ENCODE measurements at places on chromosomes 5 and 9.

GRCh38 chr9:98726735-98727134 is 18.0 kb upstream of the GABBR2 start:
- no peak for DNase-seq

DNA sequence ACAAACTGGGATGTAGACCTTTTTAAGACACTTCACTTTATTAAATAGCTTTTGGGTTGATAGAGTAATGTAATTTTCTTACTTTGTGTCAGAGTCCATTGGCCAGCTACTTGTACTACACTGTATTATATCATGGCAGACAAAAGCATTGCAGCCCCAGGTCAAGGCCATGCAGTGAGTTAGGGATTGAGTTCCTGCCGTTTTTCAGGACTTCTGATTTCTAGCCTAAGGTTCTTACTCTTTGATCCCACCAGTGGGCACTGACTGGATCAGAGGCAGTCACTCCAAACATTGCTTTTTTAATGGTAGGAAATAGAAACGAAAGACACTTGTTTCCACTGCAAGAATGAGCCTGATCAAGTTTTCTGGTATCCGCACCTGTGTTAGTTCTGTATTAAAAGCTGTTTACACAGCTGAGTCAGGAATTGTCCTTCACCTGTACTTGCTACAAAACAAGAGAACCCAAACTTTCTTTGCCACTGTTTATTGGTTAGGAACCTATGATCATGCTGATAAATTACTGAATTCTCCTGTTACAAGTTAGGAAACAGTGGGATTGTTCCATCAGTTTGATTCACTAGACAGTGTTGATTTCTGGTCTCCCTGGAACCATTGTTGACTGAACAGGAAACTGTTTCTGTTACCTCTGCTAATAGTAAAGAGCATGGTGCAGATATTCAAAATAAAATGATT is 22.1 kb downstream of the LRRC70 start:
- DNase-seq: no peak

- no peak for DNase-seq
Observed at GRCh38 chr9:129542741-129543140, 78.2 kb downstream of the C9orf50 start.

DNA sequence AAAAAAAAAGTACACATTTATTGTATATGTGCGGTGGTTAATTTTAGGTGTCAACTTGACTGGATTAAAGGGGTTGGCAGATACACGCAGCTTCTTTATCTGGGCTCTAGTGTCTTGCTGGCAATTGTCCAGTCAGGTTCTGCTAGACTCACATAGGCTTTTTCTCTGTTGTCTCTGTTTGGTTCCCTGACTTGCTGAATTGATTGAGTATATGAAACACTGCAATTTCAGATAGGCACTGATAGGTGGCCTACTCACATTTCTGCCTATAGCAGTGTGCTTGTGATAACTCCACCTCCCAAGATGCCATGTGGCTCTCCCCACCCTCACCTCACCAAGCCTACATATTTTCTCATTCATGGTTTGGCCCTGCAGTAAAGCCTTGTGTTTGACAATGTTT is 52.5 kb downstream of the AOPEP start:
- no peak for DNase-seq

DNA sequence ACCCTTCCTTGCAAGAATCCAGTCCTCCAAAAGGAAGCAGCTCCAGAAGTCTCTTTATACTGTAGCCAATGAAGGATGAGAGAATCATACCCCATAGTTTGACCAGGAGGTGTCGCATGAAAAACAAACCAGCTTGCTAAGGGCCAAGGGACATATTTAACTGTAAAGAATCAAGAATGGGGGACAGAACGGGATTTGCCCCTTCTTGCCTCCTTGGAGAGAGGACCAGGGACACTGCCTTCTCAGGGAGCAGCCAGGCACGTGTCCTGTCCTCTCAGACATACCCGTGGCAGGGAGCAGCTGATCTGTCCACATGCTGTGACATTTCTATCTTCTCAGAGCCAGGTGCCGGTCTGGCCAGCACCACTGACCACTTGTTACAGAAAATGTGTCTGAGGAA is 11.7 kb downstream of the PRUNE2 start:
- DNase-seq: no peak

- DNase-seq: no peak
Observed at GRCh38 chr5:69049151-69049550, 44.7 kb upstream of the SLC30A5 start.

- no peak for DNase-seq
Observed at GRCh38 chr5:34833090-34833489, 5.9 kb upstream of the TTC23L start.

DNA sequence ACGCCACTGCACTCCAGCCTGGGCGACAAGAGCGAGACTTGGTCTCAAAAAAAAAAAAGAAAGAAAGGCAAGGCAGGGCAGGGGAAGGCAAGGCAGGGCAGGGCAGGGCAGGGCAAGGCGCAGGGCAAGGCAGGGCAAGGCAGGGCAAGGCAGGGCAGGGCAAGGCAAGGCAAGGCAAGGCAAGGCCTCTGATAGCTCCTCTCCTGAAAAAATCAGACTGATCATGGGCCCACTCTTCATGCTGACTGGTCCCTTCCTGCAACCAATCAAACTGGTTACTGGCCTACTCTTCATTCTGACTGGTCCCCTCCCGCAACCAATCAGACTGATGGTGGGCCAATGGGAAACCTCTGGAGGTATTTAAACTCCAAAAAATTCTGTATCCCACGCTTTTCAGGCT is 3.4 kb upstream of the ZBTB5 start:
- no peak for DNase-seq
